A549 treated with Mapracorat at 1 μM for 4 hours (cell line): ENCODE measurements at places on chromosomes 6 and 20. TPM values are rescaled to one million over a fixed set of nuclear protein-coding genes. Genes with fewer than 3 reads are reported as not detected.

TPX2 gene
- 96.3 to 115 TPM (median 107 TPM) in 5 replicates for total RNA-seq

IPCEF1 gene
- total RNA-seq = 0.02 to 0.08 TPM (median 0.04 TPM) in 4 of 5 replicates, not detected in the other

C20orf202 gene
- 0.22 TPM in 1 of 5 replicates, not detected in the others for total RNA-seq

PPP1R3G gene
- 1.5 to 2.4 TPM (median 2.0 TPM) in 5 replicates for total RNA-seq

SLC32A1 gene
- total RNA-seq = not detected in 5 replicates

BACH2 gene
- 0.42 to 0.91 TPM (median 0.63 TPM) in 5 replicates for total RNA-seq

SYTL3 gene
- 1.4 to 1.6 TPM (median 1.5 TPM) in 5 replicates for total RNA-seq

MCM9 gene
- 3.9 to 5.1 TPM (median 4.6 TPM) in 5 replicates for total RNA-seq

RAET1G gene
- total RNA-seq = 6.8 to 11.2 TPM (median 9.3 TPM) in 5 replicates
